ENCODE measurements at places on chromosomes 2 and 18. TPM values are rescaled to one million over a fixed set of nuclear protein-coding genes. Genes with fewer than 3 reads are reported as not detected.
A peak's percentile ranks its signal among the peaks of the same experiment; 100 is the strongest.

- no peak for DNase-seq
Measured at GRCh38 chr18:37453752-37454151, 111.8 kb downstream of the CELF4 start.

The CRYBA2 gene
- total RNA-seq: 4.3 TPM

DNA sequence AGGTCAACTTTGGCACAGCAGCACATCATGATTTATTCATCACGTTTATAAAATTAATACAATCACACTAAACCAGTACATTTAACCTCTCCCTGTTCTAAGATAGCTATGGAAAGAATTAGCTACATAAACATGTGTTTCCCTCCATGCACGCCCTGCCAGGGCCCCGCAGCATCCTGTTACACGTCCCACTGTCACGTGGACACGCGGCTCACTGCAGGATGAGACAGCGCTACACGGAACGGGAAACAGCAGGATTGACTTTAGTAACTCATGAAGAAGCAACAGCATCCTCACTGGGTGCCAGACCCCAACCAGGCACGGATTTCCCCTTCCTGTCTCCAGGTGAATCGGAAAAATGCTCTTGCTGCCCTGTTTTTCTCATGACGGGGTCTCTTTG is 30.9 kb upstream of the SALL3 start:
- no peak for DNase-seq

- no peak for DNase-seq
Measured at GRCh38 chr2:158458617-158458920, 1.8 kb downstream of the PKP4 start.

GRCh38 chr2:19124135-19124534 is 234.3 kb downstream of the OSR1 start:
- peak; percentile 63 for DNase-seq

GRCh38 chr2:88451811-88452564 is 505 bp downstream of the FOXI3 start:
- peak; percentile 18 for DNase-seq

DNA sequence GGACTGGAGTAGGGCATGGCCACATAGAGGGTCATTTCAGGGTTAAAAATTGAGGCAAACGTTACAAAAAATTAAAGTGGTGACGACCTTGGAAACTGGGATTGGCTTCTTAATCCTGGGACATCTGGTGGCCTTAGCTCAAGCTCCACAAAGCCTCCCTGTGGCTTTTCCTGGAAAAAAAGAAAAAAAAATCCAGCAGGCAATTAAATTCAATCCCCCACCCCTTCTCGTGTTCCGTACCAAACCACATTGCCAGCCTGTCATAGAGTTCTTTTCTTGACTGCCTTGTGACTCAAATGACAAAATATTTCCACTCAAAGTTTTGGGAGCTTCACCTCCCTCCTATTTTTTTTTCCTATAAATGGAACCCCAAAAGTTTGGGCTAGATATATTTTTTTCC is 195.6 kb downstream of the HRH4 start:
- DNase-seq: no peak

GRCh38 chr2:207312006-207312356 is 146.2 kb upstream of the KLF7 start:
- DNase-seq: no peak

The NAT8 gene
- not detected for total RNA-seq

The MYO7B gene
- total RNA-seq: 0.27 TPM

- DNase-seq: no peak
Measured at GRCh38 chr2:142724186-142724585, 153.3 kb upstream of the KYNU start.

DNA sequence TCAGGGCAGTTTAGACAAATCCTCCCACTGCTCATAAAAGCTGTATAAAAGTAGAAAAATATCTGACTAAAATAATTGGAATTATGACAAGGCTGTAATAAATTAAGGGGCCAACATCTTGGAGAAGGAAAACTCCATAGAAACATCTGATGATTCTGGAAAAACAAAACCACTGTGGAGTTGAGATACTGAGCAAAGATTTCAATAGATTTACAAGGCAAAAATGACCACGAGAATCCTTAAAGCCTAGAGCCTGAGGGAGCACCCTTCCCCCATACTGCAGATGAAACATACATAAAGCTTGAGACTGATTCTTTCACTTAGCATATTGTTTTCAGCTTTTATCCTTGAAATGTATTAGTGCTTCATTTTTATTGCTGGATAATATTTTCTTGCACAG is 286.4 kb upstream of the MMADHC start:
- DNase-seq: no peak

DNA sequence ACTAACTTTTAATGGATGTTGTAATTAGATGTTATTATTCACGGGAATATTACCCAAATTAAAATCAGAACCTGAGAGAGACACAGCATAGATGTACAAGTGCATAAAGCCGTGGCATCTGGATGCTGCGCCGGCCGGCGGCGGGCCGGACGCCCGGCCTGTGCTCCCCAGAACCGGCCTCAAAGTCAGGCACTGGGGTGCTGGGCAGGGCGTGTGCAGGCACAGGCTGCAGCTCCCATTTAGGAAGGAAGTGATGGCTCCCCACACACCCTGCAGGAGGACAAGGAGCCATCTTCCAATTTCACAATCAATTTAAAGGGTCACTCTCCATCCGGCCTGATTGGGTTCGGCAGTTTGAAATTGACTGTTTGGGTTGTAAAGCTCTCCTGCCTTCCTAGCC is 367.7 kb upstream of the SALL3 start:
- DNase-seq: no peak

The MC5R gene
- total RNA-seq: not detected

- no peak for DNase-seq
Measured at GRCh38 chr2:238938003-238938400, 90.1 kb downstream of the TWIST2 start.

The PCARE gene
- total RNA-seq: not detected

The FOXD4L1 gene
- not detected for total RNA-seq

DNA sequence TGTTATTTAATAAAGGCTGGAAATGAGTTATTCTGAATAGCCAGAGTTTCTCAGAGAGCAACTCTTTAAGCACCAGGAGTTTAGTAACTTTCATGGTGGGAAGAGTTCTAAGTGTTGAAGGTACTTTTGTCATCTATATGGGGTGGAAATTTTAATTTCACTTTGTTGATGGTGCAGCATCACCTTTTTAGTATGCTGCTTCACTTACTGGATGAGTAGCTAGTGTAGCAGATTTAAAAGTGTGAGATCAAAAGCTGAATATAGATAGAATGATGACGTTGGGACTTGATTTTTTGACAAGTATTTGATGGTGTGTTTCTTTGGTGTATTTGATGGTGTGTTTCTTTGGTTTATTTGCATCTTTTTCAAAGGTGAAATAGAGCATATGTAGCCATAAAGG is 47.3 kb downstream of the MAP4K4 start:
- DNase-seq: no peak

DNA sequence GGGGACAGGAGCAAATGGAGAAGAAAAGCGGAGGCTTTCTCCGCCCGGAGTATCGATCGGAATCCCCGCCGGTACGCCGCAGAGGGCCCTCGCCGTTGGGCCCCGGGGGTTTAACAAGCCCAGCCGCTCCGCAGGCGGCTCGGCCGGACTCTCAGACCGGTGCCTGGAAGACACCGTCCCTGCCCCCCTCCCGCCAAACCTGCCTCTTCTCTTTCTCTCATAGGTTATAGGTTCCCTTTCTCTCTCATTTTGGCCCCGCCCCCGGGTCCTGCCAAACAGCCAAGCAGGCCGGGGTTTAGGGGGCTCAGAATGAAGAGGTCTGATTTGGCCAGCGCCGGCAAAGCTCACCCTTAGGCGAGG is 4.4 kb downstream of the ONECUT2 start:
- no peak for DNase-seq

- DNase-seq: peak; percentile 67
Measured at GRCh38 chr2:103161456-103162289, 399.8 kb downstream of the TMEM182 start.

GRCh38 chr2:41928526-41928925 is 119.3 kb upstream of the PKDCC start:
- DNase-seq: peak; percentile 83

The NTSR2 gene
- not detected for total RNA-seq

DNA sequence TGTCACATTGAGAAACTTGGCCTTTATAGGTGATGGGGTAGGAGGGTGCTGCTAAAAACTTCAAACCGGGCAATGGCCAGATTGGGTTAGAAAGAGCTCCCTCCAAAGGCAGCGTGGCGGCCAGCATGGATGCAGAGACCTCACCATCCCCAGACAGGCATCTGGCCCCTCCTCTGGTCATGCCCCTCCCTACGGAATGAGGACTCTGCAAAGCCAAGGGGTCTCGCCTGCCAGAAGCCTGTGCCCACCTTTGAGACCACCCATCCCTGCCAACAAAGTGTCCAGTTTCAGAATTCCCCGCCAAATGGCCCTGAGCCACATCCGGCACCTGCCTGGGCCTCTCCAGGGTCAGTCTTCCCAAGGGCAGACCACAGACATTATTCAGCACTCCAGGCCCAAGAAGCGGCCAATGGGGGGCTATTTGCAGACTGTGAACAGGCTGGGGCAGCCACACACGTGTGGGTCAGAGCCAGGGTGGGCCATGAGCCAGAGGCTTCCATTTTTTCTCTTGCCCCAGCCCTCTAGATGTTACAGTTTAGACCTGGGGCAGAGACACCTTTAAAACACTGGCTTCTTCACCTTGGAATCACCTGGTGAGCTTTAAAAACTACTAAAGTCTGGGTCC is 4.2 kb upstream of the ATP6V1B1 start:
- DNase-seq: no peak

DNA sequence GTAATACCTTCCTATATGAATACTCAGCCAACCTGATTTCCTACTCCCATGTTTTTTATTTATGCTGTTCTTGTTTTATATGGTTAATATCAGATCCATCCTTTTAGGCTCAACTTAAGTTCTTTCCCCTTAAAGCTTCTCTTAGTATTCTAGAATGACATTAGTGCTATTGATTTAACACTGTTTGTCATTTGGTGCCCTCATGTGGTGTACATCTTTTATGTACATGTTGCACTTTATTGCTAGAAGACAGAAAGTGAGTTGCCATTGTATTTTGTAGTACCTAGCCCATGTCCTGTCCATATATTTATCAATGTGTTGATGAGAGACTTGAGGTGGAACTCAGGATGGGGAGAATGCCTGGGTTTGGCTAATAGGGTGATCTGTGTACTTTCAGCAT is 2.5 kb downstream of the HTRA2 start:
- DNase-seq: no peak

The SIX3 gene
- 0.24 TPM for total RNA-seq

DNA sequence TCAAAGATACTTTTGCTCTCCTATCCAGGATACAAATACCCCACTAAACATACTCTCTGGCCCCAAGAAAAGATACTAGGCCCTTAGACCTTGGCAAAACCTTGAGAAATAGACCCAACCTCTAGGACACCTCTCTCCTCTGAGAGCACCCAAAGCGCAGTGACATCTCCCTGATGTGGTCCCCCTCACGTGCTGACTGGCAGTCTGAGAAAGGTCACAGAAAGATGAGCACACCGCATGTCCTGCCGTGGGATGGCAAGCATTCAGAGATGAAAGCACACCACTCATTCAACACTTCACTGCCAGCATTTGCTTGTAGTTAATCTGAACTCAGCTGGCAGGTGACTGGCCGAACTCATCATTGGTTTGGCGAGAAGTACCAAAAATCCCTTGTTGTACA is 6.1 kb upstream of the TBC1D8 start:
- no peak for DNase-seq

The RAMP1 gene
- 12.9 TPM for total RNA-seq

Data from Daoy (cell line).